ENCODE measurements at places on chromosomes 6 and 20.

DNA sequence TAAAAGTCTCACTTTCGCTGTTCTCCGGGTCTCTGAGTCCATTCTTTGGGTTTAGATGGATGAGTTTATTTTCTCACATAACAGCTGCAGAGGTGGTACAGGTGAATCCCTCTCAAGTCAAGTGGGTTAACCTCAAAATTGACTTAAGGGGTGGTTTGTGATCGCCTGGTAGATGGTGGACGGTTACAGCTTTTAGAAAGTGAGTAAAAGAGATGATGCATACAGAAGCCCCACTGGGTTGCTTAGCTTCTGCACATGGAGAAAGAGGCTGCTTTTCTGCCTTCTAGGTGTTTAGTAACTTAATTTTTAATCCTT is 146.7 kb downstream of the TRIM27 start:
- no peak for DNase-seq

GRCh38 chr20:58741384-58741783 is 48.8 kb downstream of the NPEPL1 start:
- DNase-seq, result no peak

DNA sequence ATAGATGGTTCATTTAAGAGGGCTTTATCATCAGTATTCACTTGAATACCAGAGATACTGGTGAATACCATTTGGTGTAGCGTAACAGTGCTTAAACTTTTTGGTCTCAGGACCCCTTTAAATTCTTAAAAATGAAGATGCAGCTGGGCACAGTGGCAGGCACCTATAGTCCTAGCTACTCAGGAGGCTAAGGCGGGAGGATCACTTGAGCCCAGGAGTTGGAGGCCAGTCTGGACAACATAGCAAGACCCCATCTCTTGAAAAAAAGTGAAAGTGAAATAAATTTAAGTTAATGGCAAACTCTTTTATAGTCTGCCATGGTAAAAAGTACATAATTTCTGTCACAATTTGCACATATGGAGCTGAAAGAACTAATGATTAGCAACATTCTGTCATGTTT is 39.3 kb downstream of the VAPB start:
- DNase-seq, result no peak

- DNase-seq, result no peak
These were observed 165.4 kb downstream of the CDH26 start for GRCh38 chr20:60123652-60124051.

DNA sequence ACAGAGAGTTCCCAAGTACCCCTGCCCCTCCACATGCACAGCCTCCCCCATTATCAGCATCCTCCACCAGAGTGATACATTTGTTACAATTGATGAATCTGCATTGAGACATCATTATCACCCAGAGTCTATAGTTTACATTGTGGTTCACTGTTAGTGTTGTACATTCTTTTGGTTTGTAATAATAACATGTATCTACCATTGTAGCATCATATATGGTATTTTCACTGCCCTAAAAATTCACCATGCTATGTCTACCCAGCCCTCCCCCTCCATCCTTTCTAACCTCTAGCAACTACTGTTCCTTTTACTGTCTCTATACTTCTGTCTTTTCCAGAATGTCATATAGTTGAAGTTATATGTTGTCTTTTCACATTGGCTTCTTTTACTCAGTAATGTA is 273.9 kb upstream of the RNF217 start:
- DNase-seq, result no peak

- no peak for DNase-seq
These were observed 248.6 kb downstream of the ALDH8A1 start for GRCh38 chr6:134701301-134701700.

- no peak for DNase-seq
These were observed 13.8 kb upstream of the POPDC3 start for GRCh38 chr6:105193647-105194046.

DNA sequence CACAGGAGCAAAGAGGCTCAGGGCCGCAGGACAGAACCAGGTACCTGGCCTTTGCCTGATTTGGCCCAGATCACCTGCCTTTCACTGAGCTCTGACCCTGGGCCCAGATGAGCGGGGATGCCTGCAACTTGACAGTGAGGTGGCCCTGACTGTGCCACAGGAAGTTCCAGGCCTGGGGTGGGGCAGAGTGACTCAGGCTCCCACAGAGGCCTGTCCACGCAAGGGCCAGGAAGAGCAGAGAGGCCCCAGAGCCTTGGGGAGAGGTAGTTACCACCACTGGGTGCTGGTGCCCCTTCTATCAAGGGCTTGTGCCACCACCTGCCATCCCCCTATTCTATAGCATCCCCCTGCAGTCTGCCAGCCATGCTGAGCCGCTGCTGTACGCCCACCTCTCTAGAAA is 4.1 kb upstream of the NOL4L start:
- no peak for DNase-seq

DNA sequence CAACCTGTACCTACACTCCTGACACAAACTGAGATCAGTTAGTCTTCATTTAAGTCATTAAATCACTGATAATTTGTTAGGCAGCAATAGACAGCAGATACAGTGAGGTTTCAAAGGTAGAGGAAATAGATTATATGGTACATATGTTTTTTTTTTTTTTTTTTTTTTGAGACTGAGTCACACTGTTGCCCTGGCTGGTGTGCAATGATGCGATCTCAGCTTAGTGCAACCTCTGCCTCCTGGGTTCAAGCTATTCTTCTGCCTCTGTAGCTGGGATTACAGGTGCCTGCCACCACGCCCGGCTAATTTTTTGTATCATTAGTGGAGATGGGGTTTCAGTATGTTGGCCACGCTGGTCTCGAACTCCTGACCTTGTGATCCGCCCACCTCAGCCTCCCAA is 38.2 kb upstream of the KIF13A start:
- DNase-seq, result no peak

- DNase-seq, result no peak
These were observed 142.6 kb downstream of the CEBPB start for GRCh38 chr20:50333131-50333670.

DNA sequence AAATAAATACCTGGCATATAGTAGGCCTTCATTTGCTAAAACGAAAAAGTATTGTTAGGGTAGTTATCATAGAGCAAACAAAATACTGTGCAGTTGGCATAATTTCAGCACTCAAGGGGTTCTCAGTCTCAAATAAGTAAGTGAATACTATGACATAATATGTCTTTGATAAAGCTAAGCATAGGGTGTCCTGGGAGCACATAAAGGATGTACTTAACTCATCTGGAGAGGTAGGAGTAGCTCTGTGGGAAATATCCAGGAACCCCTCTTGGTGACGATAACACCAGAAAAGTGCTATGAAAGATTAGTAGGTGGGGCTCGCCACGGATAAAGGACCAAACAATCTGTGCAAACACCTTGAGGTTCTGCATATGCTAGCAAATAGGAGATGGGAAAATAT is 23.2 kb downstream of the VNN1 start:
- no peak for DNase-seq

DNA sequence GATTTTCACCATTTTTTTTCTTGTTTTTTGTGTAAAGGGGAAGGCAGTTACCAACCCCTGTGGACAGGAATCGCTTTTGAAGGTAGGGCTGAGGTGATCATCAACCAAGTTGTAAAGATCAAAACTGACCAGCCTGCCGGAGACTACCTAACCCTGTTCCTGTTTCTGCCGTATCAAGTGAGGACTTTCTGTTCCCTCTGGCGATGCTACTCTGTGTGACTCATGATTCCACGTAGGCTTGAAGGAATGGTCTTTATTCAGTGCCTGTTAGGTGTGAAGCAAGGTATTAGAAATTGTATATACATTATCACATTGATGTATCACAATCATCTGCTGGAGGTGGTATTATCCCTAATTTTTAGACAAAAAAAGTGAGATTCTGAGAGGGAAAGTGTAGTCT is 161.3 kb downstream of the SOX4 start:
- no peak for DNase-seq

DNA sequence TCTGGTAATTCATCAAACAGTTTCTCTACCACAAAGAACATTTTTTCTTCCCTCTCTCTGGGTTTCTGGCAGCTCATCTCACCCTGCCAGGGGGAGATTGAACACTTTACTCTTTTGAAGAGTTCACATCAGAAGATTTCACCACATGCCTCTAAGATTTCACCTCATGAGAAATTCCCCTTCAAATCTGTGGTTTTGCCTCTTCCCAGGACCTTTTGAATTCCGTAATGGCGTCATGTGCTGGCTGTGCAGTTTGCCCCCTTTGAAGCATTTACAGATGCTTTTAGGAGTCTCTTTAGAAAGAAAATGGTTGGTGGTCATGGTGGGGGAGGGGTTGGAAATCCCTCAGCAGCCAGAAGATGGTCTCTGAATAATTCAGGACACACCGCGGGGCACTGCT is 486.1 kb downstream of the QKI start:
- DNase-seq, result no peak

- no peak for DNase-seq
These were observed 978.5 kb downstream of the TBC1D32 start for GRCh38 chr6:120355822-120356221.

GRCh38 chr6:140874066-140874465 is 1258.7 kb upstream of the GJE1 start:
- no peak for DNase-seq

DNA sequence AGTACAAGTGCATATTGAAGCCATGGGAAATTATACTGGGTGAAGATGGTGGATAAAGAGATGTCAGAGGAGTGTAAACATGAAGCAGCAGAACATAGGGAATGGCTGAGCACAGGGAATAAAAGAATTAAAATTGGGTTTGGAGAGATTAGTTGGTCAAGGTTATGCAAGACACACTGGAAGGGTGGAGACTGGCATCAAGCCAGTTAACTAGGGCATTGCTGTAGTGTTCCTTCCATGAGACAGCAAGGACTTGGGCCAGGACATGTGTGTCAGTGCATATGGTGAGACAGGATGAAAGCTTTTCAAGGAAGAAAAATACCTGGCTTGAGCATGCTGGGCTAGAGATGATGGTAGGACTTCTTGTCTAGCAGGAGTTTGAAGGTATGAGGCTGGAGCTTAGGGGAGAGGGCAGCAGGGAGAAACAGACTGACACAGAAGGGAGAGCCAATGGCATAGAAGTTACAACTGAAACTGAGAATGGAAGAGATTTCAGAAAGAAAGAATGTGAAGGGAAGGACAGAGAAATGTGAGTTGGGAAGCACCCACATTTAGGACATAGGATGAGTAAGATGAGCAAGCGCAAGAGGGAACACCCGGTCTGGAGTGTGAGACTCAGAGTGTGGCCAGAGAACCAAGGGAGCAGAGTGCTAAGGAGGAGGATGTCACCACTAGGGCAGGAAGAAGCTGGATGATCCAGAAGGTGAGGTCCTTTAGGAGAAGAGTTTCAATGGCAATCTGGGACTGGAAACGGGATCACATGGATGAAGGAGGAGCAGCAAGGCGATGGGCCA is 14.5 kb upstream of the TMEM170B start:
- no peak for DNase-seq

DNA sequence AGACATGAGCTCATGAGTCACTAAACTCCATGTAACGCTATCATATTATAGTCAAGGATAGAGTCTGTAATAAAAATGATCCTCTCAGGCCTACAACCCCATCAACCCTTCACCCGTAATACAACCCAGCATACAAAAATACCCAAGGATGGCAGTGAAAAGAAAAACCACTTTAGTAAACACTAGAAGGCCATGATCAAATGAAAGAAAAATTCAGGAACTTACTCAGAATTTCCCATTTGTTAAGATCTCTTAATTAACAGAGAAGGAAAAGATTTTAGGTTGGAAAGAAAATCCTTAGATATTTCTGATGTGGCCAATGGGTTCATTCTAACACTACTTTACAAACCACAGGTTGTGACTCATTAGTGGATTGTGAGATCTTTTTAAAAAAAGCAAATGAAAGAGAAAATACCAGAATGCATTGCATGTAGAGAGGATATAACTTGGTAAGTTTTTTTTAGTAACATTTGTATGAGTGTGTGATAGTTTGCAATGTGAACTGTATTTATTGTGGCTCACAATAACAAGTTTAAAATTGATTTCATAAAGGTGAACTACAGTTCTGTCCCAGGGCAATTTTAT is 8.0 kb upstream of the UBE2J1 start:
- no peak for DNase-seq

DNA sequence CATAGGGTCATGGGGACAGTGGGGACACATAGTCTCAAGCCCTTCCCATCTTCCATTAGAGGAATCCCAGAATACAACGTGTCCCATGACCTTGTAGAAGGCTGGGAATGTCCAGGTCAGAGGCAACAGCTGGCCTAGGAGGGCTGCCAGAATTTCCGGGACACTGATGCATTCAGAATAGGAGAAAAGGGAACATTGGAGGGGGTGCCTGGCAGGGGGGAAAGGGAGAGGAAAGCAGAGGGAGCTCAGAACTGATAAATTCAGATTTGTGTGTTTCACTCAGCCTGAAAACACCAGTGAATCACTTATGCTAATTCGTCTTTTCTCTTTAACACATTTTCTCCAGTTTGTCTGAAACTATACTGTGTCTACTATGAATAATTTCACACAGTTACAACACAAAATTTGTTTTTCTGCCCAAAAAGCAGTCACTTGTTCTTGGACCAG is 35.5 kb upstream of the BMP2 start:
- no peak for DNase-seq

Data from NCI-H1105 (cell line).